ENCODE measurements at places on chromosomes 7 and 10. TPM values are rescaled to one million over a fixed set of nuclear protein-coding genes. Genes with fewer than 3 reads are reported as not detected.

DNA sequence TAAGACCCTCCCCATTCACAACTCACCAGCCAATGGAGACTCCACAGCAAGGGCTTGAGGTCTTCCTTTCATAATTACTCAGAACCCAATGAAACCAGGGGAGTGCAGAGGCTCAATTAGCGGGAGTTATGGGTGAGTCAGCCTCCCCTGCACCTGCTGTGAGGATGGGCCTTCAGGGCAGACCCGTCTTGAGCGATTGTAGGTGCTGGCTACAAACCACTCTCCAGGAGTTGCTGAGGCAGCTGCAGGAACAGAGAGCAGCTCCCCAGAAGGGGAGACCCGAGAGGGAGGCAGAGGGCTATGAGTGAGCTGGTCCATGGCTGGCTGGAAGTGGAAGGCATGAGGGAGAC, 58.5 kb upstream of the SORCS3 start:
- peak; percentile 15 for DNase-seq

DNA sequence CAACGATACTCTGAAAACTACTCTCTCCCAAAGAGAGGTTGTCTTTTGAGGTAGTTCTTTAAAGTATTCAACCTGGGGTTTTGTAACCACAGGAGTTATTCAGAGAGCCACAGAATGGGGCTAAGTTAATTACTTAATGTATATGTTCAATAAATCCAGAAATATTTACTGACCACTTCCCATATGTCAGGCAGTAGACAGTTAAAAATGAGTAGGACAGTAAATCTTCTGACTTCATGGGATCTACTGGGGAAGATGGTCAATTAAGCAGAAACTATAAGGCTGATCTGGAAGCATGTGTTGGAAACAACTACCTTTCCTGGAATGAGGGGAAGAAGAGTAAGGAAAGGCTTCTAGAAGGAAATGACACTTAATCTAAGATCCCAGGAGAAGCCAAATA, 167.7 kb downstream of the MAGI2 start:
- DNase-seq, result no peak

DNA sequence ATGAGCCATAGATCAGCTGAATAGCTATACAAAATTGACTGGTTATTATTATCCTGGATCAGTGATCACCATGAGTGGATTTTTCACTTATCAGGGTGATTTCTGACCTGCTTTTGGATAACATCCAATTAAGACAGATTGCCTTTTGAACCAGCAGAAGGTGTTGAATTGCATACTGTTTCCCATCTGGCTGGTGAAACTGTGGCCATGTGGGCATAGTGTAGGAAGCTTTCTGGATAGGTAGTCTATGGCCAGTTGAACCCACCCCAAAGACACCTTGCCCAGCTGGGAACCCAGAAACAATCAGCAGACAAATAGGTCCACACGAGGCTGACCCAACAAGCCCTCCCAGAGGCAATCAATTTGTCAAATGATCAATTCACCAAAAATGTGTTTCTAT, 29.3 kb downstream of the DNAJC12 start:
- DNase-seq, result no peak

DNA sequence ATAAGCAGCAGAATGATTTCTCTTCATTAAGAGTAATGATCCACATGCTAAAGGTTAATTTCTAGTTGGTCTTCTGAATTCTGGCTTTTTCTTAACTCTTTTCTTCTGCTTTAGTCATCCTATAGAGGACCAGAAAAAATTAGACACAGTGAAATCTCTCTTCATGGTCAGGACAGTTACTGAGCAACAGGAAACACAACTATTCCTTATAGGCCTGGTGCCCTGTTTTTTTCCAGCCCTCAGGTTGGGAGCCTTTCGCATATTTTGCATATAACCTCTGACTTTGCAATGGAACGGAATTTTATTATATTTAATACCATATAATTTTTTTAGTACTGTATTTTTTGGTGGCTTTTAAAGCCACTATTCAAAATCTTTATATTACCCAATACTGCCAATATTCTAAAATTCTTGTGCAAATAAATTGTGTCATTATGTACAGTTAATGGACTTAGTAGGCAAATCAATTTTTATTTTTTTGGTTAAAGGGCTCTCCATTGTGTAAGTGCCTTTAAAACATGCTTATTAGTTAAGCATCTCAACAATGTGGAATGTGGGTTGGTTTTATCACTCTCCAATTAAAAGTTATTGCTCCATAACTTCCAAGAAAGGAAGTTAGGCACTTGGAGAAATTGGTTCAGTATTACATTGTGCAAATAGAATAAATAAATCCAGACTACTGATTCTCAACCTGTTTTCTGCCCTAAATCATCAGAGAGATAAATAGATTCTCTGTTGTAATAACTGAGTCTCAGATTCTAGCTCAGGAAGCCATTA, 22.5 kb downstream of the ARL4A start:
- DNase-seq, result no peak

GRCh38 chr10:7350541-7351195, 60.2 kb downstream of the SFMBT2 start:
- DNase-seq, result no peak

GRCh38 chr10:16458166-16458955, 21.6 kb downstream of the PTER start:
- no peak for DNase-seq

DNA sequence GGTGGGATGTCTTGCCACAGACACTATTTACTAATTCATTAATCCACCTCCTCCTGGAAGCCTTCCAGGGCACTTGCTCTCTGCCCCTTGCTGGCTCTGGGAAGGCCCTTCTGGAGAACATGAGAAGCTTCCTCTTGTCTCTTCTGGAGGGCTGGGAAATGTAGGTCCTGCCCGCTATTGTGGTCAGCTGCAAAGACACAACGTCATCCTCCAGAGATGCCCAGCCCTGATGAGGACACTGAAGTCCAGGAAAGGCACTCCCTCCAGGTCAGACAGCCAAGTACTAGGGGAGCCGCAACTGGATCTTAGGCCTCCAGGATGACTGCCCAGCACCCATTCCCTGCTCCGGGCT, 9.6 kb upstream of the TACR2 start:
- no peak for DNase-seq

DNA sequence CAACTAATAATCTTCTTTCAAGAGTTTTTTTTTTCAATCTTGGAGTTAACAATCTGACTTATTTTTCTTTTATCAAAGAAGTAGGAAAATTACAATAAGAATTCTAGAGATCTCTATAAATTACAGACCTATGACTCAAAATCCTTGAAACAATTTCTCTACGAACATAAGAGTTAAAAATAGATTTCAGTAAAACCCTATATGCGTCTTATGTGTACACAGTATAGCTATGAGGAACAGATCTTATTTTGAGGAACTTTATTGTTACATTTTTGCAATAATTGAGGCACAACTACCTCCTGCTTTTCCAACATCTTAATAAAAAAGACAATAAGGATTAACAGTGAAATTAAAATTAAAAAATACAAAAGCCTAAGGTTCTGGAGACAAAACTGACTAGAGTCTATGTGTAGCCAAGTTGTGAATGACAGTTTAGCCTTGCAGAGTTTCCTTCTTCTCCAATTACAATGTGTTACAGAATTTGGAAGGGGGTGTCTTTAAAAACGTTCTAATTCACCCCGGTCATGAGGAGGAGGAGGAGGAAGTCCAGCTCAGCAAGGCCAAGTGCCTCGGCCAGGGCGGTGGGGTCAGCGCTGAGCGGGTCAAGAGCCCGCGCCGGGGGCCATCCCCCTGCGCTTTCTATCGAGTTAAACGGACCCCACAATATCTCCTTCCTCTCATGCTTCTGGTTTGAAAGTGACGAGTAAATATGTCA, 40.5 kb downstream of the AMZ1 start:
- DNase-seq, result no peak

- DNase-seq, result no peak
Measured at GRCh38 chr7:36015733-36016132, 137.3 kb upstream of the EEPD1 start.

DNA sequence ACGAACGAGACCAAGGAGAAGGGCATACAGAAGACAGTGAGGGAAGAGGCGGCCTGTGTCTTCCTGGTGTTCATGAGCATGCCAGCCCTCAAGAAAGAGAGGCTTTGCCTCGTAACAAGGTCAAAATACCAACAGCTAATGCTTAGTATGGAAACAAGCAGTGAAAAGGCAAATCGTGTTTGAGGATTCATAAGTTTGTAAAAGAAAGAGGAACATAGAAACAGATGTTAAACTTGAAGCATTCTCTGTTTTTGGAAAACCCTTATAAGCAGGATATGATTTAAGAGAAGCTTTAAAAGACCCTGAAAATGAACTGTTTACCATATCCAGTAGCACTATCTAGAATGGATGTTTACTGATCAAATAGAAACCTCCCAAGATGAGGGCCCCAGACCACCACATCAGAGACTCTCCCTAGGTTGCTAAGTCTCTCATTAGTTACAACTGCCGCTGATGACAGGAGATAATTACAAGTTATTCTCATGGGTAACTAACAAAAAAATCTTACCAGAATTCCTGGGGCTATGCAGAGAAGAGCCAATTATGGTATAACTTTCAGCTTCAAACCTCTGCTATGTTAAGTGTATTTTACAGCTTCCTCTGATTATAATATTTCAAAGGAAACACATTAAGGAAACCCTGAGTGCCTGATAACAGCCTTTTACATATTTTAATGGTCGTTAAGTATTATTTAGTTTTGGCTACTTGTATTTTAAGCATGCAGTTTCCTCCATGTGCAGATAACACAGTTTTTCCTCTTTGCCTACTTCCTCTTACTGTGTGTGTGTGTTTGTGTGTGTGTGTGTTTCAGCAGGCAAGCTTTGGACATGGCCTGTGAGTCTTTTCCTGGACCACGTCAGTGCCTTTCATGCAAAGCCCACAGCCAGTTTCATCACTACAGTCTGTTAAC, 17.9 kb downstream of the JCAD start:
- no peak for DNase-seq

DNA sequence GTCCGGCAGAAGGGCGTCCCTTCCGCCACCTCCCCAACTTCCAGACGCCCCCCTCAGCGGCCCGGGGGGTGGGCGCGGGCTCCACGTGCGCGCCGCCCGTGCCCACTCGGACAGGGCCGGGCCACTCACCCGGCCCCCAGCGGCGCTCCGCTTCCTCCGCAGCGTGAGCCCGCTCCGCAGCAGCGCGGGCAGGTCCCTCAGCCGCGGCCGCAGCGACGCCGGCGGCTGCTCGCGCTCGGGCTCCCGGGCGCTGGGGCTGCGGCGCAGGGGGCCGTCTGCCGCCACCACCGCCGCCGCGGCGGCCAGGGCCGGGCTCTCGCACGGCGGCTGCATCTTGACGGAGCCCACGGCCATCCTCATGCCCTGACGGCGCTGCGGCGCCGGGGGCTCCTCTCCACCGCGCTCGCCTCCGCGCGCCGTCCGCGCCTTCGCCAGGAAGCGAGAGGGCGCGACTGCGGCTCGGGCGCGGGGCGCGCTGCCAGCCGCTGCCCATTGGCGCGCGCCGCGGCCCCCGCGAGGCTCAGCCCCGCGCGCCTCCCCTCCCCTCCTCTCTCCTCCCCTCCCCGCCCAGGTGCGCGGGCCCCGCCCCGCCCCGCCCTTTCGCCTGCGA, at the start of gene RAPGEF5:
Gene RAPGEF5, minus strand, starts transcription at position 454 of the 610 bp plus-strand sequence. Its CDS starts 94 bp downstream, at position 360.
- DNase-seq, result no peak

Gene LFNG
- total RNA-seq, result 136 TPM

Gene MSS51
- total RNA-seq, result 2.9 TPM

Gene CPED1
- not detected for total RNA-seq
